ENCODE measurements at places on chromosomes 1 and 21. TPM values are rescaled to one million over a fixed set of nuclear protein-coding genes. Genes with fewer than 3 reads are reported as not detected.

The TTLL7 gene
- total RNA-seq: 0.59 TPM

DNA sequence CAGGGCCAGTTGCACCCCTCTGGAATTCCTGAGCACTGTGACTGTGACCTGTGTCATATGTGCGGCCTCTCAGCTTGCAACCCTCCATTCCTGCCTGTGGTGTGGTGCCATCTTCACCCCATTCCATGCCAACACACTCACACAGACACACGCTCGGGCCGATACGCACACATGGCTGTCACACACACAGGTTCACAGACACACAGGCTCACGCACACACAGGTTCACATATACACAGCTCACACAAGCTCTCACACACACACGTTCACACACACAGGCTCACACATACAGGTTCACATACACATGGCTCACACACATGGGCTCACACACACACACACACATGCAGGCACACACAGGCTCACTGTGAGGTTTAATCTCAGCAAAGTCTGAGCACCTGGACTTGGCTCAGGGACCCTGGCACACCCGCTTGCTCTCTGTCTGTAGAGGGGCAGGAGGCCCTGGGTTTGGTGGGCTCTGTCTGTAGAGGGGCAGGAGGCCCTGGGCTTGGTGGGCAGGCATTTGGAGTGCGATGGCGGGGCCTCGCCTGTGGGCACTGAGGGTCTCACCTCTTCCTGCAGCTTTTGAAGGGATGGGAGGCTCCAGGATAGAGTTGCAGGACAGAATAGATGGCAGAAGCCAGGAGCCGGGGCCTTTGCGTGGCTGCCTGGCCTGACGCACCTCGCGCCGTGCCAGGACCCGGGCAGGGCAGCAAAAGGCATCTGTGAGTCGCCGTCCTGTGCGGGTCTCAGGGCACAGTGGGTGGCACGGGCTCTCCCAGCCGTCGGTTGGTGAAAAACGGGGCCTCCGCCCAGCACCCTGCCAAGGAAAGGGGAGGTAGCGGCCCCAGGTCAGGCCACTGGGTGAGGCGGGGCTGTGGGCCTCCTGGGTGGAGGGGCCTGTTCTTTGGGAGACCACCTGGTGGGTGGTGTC is 17.1 kb downstream of the COL18A1 start:
- no peaks in the 10 kb centered on the region for H3K36me3 ChIP-seq
- no peak overlapping the region for H3K4me3 ChIP-seq
- H3K27me3 ChIP-seq: no peaks in the 10 kb centered on the region
- DNase-seq: no peak

- no peak overlapping the region for H3K27ac ChIP-seq
- no peak for DNase-seq
- H3K4me1 ChIP-seq: no peaks in the 10 kb centered on the region
- H3K27me3 ChIP-seq: no peaks in the 10 kb centered on the region
Measured at GRCh38 chr1:118618618-118619340, 369.4 kb downstream of the TBX15 start.

DNA sequence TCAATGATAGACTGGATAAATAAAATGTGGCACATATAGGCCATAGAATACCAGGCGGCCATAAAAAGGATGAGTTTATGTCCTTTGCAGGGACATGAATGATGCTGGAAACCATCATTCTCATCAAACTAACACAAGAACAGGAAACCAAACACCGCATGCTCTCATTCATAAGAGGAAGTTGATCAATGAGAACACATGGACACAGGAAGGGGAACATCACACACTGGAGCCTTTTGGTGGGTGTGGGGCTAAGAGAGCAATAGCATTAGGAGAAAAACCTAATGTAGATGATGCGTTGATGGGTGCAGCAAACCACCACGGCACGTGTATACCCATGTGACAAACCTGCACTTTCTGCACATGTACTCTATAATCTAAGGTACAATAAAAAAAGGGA is 883.4 kb upstream of the PRMT6 start:
- no peaks in the 10 kb centered on the region for H3K4me1 ChIP-seq
- DNase-seq: no peak
- no peak overlapping the region for H3K4me3 ChIP-seq
- no peak overlapping the region for H3K27ac ChIP-seq

GRCh38 chr1:62621907-62622306 is 24.6 kb downstream of the ANGPTL3 start:
- no peaks in the 10 kb centered on the region for H3K27me3 ChIP-seq
- H3K36me3 ChIP-seq: no peaks in the 10 kb centered on the region
- H3K4me1 ChIP-seq: no peaks in the 10 kb centered on the region
- H3K4me3 ChIP-seq: no peak overlapping the region
- H3K27ac ChIP-seq: no peak overlapping the region
- peak; percentile 23 for DNase-seq

Data from CD4-positive, CD25-positive, alpha-beta regulatory T cell (primary cell).